ENCODE measurements at places on chromosomes 7 and 10. TPM values are rescaled to one million over a fixed set of nuclear protein-coding genes. Genes with fewer than 3 reads are reported as not detected.

GRCh38 chr7:83936056-83936708 is 258.4 kb downstream of the SEMA3A start:
- DNase-seq: peak; percentile 88

IRF5 gene
- total RNA-seq: not detected

HOXA10 gene
- not detected for total RNA-seq

GRCh38 chr10:50592961-50593418 is 30.8 kb downstream of the SGMS1 start:
- no peak for DNase-seq

CLDN12 gene
- 32.9 TPM for total RNA-seq

- no peak for DNase-seq
These were observed 32.7 kb downstream of the TSPAN15 start for GRCh38 chr10:69483963-69484362.

- DNase-seq: no peak
These were observed 299.8 kb upstream of the NEBL start for GRCh38 chr10:21196822-21197395.

- DNase-seq: no peak
These were observed 7.7 kb downstream of the DPCD start for GRCh38 chr10:101595591-101596433.

CSGALNACT2 gene
- 18.6 TPM for total RNA-seq

DNA sequence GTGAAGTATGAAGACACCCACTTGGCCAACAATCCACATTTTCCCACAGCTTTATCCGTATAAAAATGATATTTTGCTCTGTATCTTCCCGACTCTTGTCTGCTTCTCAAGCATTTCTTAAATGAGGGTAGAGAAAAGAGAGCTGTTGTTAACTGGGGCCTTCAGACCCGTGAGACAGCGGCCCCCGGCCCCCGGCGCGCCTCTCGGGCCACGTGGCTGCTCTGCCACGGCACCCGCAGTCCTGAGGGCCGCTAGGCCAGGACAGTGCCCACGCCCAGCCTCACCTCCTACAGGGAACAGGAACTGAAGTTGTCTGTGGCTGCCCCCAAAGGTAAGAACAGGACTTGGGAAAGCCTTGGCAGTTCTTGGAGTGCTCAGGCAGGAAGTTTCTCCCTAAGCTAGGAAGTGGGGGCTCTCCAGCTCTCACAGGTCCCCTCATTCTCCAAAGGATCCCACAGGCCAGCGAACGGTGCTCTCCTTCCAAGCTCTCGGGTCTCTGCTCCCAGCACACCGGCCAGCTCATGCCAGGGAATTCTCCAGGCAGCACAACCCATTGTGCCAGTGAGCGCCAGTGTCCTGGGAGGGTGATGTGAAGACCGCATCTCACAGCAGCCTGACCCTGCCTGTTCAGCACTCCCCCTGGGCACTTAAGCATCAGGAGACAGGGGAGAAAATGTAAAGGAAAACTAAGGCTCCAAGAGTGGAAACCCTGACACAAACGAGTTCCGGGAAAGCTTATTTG is 230.3 kb upstream of the PFKP start:
- DNase-seq: no peak

GRCh38 chr10:77793831-77794230 is 132.7 kb downstream of the DLG5 start:
- DNase-seq: no peak

- DNase-seq: no peak
These were observed 49.6 kb downstream of the IFIT5 start for GRCh38 chr10:89463846-89464537.

SLF2 gene
- total RNA-seq: 39.4 TPM

- no peak for DNase-seq
These were observed 369.5 kb downstream of the IPMK start for GRCh38 chr10:57898231-57898630.

TAX1BP1 gene
- 54.0 TPM for total RNA-seq

- peak; percentile 34 for DNase-seq
These were observed 104.7 kb upstream of the EEPD1 start for GRCh38 chr7:36048141-36048901.

PPP1R9A gene
- 15.6 TPM for total RNA-seq

NT5C2 gene
- total RNA-seq: 61.8 TPM

- DNase-seq: no peak
These were observed 134.6 kb downstream of the DPP6 start for GRCh38 chr7:154186811-154187210.

LDB3 gene
- 0.34 TPM for total RNA-seq

- DNase-seq: no peak
These were observed 95.3 kb upstream of the ADO start for GRCh38 chr10:62709200-62709599.

SPDYE11 gene
- total RNA-seq: not detected

CLDN15 gene
- 14.7 TPM for total RNA-seq

DNA sequence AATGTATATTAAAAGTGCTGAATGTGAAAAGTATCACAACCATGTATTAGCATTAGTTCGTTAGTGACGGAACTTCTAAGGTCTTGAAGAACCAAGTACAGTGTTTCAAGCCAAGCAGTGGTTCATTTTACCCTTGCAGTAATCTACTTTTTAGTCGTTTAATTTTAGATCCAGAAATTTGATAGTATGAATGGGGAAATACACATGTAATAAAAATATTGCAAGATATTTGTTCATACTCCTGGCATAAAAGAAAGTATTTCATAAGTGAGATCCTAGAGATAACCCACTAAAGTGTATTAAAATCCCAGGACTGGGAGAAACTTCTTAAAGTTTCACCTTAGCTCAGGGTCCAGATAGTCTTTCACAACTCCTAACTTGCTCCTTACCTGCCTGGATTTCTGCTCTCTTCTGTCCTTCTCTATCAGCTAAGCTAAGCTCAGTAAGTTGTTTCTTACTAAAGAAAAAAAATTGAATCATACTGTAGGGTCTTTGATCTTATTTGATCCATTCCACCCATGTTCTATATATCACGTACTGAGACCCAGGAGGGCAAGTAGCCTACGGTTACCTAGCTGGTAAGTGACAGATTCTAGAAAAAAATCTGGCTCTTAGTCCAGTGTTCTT is 1.5 kb downstream of the BCAP29 start:
- DNase-seq: no peak

GRCh38 chr7:102223184-102223583 is 63.5 kb upstream of the SH2B2 start:
- DNase-seq: no peak

DNA sequence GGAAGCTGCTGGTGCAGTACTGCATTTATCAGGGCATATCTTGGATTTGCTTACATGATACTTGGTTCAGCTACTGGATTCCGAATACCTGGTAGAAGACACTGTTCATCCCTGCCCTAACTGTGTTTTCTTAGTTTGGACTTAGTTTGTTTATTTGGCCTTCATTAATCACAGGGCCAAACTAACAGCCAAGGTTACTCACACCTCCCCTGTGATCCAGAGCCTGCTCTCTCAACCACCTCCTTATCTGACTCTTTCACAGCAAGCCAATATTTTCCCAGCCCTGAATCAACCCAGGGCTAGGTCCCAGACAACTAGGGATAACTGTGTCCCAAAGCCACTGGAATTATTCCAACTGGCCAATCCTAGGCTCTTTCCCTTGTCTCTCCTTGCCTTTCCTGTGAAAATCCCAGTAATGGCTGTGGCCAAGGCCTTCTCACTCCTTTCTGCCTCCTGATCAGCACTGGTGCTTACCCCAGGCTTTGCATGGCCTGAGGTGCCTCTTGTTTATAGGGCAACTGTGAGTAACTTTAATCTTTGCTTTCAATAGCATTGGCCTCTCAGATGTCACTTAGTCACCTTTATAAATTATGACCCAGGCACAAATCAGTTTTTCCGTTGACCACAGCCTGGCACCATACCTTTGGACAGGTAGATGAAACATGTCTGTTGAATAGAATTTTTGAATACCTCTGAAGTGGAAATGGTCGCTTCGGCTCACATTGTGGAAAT is 9.3 kb upstream of the JCAD start:
- DNase-seq: no peak

- DNase-seq: no peak
These were observed 12.8 kb downstream of the SH3PXD2A start for GRCh38 chr10:103842605-103843004.

DNA sequence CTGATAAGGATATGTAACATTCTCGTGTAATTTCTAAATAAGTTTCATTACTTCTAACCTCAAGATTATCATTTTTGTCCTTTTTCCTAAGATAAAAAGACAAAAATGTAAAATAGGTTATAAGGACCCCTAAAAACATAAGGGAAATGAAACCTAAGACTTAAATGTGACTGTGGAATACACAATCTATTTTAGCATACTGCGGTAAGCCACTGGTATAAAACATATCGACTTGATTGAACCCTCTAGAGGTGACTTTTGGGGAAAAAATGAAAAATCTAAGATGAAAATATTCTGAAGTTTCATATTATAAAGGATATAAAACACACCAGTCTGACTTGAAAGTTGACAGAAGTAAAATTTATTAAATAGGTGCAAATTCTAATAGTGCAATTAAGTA is 1.9 kb downstream of the NAMPT start:
- DNase-seq: no peak

DNA sequence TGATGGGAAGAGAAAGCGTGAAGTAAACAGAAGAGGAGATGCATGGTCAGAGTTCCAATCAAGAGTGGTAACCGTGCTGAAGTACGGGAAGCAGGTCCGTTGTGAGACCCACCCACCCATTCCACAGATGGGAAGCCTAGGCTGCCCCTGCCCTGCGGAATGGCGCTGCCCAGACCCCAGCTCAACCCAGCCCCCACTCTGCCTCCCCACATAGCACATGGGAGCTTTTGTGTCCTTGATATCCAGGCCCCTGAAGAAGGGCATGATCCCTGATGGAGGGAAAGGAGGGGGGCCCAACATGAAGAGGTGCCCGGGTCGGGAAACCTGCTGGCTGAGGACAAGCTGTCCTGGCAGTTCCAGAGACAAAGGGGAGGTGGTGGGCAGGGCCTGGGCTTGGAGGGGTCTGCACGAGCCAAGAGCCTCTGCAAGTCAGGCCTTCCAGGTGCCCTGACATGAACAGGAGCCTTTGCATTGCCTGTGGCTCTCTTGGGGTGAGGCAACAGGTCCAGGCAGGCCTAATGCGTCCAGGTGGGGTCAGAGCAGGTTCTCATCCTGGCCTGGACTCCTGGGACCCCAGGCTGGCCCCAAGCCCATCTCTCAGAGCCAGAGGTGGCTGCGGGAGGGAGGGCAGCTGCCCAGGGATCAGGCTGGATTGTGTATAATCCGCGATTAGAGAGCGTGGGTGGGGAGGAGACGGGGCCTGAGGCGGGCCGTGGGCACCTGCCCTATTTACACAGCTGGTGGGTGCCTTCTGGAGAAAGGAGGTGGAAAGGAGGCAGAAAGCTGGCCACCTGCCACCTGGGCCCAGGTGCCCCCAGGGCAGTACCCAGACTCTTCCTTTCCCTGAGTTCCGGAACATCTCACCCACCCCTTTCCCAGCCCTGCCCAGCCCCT is 23.5 kb downstream of the YKT6 start:
- DNase-seq: no peak

- DNase-seq: no peak
These were observed 494.7 kb downstream of the CCSER2 start for GRCh38 chr10:84822931-84823630.

- peak; percentile 11 for DNase-seq
These were observed 628.8 kb downstream of the SUGCT start for GRCh38 chr7:40763319-40764287.

DNA sequence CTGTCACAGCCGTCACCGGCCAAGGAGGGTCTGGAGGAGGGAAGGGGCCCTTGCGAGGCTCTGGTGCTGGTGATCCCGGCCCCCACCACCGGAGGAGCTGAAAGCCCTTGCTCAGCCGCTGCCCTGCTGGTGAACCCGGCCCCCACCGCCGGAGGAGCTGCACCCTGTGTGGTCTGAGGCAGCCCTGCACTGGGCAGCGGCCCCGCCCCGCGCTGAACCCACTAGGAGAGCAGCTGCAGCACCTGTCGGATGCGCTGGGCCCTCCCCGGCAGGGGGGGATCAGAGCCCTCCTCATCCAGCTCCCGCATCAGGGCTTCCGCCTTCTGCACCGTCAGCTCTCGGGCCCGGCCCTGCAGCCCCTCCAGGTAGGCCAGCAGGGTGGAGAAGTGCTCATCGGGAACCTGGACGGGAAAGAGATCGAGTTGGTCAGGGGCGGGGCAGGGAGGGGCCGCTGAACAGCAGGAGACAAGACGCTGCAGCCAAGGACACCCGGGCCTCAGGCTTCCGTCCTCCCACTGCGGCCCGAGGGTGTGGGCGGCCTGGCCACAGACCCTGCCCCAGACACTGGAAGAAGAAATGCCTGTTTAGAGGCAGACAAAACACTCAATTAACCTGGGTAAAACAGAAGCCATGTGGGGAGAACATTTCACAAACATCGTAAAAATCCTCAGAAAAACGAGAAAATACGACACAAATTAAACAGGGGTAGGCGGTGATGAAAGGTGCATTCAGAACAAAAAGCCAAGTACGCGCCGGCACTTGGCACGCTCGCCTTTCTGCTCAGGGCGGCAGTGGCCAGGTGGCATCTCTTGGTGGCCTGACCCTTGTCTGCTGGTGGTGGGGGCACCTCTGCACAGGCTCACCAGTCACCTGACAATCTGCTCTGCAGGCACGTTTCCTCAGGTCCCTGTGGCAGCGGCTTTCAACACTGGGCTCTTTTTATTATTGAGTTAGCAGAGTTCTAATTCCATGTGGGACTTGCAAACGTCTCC is 14.7 kb downstream of the CYP2W1 start:
- no peak for DNase-seq

DLG5 gene
- total RNA-seq: 44.0 TPM

DNA sequence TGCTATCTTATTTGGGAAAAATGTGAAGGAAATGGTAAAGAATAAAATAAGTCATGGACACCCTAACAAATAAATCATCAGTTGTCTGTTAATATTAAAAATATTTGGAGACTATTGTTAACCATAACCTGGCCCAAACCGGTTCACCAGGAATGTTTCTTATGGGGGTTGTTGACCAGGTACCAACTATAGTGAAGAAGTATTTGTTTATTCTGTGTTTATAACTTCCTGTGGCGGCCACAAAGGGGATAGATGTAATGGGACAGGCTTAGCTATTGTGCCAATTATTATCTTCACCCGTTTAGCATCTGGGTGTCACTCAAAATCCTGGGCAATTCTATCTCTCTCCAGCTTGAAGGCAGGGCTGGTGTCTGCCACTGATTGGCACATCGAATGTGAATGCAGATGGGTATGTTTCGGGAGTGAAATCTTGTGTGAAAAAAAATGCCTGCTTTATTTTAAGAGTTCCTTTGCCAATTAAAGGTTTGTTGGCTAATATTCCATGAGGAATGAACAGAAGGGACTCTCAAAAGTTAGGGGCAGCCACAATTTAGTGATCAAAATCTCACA is 500.9 kb downstream of the ARL4A start:
- no peak for DNase-seq

SHTN1 gene
- 40.6 TPM for total RNA-seq

VWA2 gene
- not detected for total RNA-seq

- DNase-seq: no peak
These were observed 226.2 kb upstream of the DGKB start for GRCh38 chr7:15128716-15129115.

DNA sequence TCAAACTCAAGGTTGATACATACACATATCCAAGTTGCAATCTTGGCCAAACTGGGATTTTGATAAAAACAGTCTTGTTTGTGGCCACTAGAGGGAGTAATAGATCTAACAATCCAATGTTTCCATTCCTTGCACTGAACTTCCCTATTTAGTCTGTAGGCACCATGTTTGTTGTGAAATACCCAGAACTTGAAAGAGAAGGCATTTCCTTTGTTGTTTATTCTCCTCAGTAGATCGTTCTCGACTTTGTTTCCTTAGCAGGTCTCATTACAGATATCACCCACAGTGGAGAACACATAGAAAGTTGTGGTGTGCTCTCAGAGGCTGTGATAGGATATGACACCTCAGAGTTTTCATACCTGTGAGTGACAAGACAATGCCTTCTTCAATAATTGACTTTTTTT is 70.3 kb upstream of the MXI1 start:
- peak; percentile 81 for DNase-seq

NEUROG3 gene
- not detected for total RNA-seq
